Activated CD4-positive, CD25-positive, alpha-beta regulatory T cell treated with anti-CD3 and anti-CD28 coated beads, Interleukin-2, amount 50 U/mL, for 24 hours (primary cell): ENCODE measurements at places on chromosomes 2 and 18.

DNA sequence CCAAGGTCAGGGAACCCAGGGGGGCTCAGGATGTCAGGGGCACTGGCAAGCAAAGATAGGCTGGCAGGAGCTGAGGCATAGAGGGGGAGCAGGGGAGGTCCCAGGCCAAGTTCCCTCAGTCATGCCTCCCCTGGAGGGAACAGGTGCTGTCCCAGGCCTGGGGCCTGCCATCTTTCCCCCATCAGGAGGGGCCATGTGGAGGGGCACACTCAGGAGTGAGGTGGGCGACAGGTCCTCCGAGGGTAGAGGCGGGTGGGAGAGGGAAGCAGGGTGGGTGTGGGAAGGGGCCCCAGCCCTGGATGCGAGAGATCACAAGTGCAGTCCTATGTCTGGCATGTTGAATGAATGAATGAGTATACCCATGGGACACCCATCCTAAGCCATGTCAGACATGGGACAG is 127.7 kb upstream of the GLI2 start:
- ATAC-seq = no peak

DNA sequence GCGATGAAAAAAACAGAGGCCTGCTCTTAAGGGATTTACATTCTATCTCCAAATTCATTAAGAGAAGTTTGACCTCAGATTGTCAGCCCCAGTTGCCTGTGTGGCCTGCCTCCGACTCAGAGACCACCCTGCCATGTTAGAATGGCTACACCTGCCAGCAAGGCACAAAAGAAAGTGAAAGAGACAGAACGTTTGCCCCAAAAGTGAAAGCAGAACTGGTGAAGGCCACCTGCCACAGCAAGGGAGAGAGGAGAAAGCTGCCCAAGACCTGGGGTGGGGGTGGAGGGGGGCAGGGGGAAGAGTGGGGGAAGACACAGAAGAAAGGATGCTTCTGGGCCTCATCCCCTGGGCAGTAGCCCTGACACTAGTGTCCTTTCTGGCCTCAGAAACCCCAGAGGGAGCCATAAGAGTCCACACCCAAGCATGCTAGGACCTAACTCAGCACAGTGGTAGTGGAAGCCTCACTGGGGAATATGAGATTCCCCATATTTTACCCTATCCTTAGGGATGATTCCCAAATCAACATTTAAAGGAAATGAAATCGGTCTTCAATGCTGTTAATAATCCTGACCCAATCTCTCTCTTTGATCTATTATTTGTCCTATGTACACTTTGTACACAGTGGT is 389.7 kb downstream of the TXNL1 start:
- peak; percentile 55 for ATAC-seq

- no peak for ATAC-seq
Observed at GRCh38 chr2:225207471-225207870, 165.2 kb upstream of the DOCK10 start.

DNA sequence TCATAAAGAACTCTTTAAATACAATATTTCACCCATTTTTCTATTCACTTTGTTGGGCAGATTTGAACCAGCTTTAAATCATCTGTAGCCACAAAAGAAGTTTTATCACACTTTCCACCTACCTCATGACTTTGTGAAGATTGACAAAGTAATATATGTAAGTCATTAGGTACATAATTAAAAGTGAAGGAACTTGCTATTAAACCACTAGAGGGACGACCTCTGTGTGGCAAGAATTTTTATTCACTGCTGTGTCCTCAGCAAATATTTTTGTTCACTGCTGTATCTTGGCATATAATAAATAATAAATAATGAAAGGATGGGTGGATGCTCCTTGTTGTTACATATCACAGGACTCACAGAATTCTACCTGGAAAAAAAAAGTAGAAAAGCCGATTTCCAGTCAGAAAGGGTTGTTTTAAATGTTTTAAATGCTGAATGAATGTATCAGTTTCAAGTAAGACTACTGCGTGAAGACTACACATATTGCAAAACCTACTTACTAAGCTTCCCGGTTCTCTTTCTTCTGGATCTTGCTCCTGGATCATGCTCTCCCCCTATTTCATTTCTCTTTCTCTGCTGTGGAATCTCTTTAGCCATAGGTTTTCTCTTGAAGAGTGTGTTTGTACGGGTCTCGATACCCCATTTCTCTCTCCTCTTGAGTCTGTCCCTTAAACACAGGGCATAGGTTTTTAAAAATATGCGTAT is 44.8 kb downstream of the KCMF1 start:
- ATAC-seq = no peak

DNA sequence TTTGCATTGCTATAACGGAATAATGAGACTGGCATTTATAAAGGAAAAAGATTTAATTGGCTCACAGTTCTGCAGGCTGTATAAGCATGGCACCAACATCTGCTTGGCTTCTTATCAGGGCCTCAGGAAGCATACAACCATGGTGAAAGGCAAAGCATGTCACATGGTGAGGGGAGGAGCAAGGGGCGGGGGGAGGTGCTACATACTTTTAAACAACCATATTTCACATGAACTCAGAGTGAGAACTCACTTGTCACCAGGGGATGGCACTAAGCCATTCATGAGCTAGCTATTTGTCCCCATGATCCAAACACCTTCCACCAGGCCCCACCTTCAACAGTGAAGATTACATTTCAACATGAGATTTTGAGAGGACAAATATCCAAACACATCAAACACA is 188.7 kb downstream of the MBD5 start:
- no peak for ATAC-seq

GRCh38 chr2:126832014-126832413 is 66.7 kb upstream of the TEX51 start:
- no peak for ATAC-seq

DNA sequence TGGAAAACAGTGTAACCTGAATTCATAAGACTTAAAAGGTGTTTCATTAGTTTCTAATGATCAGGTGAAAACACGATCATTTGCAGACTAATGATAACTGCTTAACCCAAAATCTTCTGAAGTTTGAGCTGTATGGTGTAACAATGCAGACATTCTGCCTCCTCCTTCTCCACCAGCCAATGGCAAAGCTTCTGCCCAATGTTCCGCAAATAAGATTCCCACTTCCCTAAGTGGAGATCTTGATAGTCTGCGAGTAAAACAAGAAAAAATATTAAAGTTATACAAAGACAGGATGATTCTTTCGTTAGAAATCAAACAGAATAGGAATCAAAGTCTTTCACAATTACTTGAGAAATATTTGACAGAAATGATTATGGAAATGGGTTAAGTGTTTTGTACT is 8.1 kb downstream of the C2orf42 start:
- ATAC-seq = no peak

GRCh38 chr2:221176667-221177066 is 395.4 kb downstream of the EPHA4 start:
- ATAC-seq = no peak

- ATAC-seq = no peak
Observed at GRCh38 chr2:205540036-205540435, 142.3 kb upstream of the NRP2 start.

DNA sequence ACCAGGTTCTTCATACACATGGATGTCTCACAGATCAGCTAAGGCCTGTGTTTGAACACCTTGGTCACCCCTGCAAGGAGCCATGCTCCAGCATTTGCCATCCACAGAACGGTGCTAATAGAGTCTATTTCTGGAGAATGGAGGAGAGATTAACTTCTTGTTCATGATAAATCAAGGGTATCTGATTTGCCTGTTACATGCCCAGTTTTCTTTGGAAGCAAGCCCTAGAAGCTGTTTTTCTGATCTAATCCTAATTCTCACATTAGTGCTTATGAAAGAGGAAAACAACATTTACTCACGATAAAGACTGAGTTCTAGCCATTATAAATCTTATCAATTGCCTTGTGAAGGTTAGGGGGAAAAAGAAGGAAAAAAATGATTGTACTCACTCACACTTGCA is 119.6 kb upstream of the DTNA start:
- no peak for ATAC-seq

DNA sequence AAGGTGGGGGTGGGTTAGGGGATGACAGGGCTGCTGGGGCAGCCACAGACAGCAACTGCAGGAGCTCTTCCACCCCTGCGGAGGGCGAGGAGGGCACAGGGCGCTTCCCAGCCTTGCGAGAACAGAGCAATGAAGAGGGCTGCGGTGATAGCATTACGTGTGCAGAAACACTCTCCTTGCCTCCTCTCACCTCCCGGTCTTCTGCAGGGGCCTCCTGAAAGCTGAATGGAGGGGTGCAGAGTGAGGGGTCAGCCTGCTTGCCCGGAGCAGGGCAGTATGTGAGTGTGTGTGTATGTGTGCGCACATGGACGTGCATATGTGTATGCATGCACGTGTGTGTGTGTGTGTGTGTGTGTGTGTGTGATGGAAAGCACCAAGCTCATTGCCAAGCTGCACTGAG is 29.5 kb upstream of the IL1R2 start:
- ATAC-seq = no peak

- ATAC-seq = no peak
Observed at GRCh38 chr18:44526705-44527415, 153.8 kb upstream of the SETBP1 start.

GRCh38 chr18:51251625-51252024 is 54.1 kb upstream of the MEX3C start:
- ATAC-seq = peak; percentile 20

GRCh38 chr2:40361478-40361877 is 90.4 kb downstream of the SLC8A1 start:
- ATAC-seq = no peak

DNA sequence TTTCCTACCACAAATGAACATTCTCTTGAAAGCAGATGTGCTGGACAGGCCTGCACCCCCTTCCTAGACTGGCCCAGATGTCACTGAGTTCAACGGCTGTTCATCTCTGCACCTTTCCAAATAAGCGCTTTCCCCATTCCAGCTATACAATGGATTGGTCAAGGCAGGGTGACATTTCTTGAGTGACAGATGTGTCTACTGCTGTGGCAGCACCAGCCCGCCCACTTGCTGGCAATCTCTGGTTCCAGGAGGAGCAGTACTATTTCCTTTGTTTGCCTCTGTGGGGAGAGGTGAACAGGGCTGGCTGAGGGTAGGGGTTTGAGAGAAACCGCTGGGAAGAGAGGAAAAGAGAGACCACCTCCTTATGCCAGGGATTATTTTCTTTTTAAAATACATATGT is 269.5 kb upstream of the POU3F3 start:
- no peak for ATAC-seq

GRCh38 chr2:195810340-195811098 is 153.5 kb downstream of the SLC39A10 start:
- ATAC-seq = no peak

- ATAC-seq = no peak
Observed at GRCh38 chr2:86160156-86160952, 34.9 kb downstream of the IMMT start.

GRCh38 chr18:4847056-4847455 is 350.0 kb downstream of the AKAIN1 start:
- ATAC-seq = no peak

GRCh38 chr2:216119146-216119545 is 10.0 kb downstream of the XRCC5 start:
- no peak for ATAC-seq

- ATAC-seq = no peak
Observed at GRCh38 chr2:190575263-190575662, 40.7 kb upstream of the NEMP2 start.

GRCh38 chr2:191100216-191100615 is 50.6 kb downstream of the STAT4 start:
- ATAC-seq = no peak

- ATAC-seq = no peak
Observed at GRCh38 chr18:39241534-39241933, 1675.9 kb upstream of the CELF4 start.

DNA sequence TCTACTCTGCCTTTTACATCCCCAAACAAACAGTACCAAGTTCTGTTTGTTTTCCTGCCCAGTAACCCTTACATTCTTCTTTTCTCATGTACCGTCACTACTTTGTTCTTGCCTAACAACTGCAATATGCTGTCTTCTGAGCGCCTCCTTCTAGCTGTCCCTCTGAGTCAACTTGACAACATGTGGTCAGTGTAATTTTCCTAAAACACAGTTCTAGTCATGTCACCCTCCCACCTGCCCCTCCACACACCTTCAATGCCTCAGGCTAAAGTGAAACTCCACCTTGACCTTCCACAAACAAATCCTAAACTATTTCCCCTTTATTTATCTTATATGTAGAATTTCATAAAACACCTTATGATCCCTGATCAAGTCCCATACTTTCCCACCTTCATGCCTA is 124.6 kb upstream of the CD302 start:
- ATAC-seq = no peak
